ENCODE measurements at places on chromosomes 7 and 10.

GRCh38 chr7:47568547-47568946 lies 13.4 kb downstream of the TNS3 start:
- DNase-seq, result no peak

GRCh38 chr7:20796500-20796899 lies 9.8 kb upstream of the SP8 start:
- DNase-seq, result no peak

GRCh38 chr10:23359692-23360380 lies 15.2 kb upstream of the C10orf67 start:
- no peak for DNase-seq

DNA sequence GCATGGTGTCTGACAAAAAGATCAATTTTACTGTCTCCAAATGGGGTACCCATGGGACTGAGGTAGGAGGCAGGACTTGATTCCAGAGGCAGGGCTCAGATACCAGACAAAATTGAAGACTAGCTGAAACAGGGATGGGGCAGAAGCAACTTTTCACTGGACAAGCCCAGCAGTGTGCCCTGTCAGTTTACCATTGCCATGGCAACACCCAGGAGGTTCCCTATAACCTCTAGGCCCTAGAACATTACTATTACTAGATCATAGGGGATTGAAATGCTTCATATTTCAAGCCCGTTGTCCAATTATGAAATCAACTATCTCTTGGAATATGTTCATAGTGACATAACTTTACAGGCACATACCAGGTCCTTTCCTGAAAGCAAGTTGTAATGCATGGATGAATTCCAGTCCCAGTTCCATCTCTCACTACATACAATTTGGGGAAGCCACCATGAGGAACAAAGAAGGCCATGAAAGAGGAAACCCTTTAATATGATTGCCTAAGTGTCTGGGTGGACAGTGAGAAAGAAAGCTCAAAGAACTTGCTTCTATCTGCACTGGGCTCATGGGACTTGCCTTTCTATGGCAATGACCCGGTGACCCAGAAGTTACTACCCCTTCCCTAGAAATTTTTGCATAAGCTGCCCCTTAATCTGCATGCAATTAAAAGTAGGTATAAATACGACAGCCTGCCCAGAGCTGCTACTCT lies 557.9 kb downstream of the KCNMA1 start:
- DNase-seq, result no peak

GRCh38 chr10:118564652-118565051 lies 30.8 kb downstream of the PRLHR start:
- no peak for DNase-seq

- DNase-seq, result no peak
Observed at GRCh38 chr10:131872827-131873375, 27.9 kb upstream of the PPP2R2D start.

DNA sequence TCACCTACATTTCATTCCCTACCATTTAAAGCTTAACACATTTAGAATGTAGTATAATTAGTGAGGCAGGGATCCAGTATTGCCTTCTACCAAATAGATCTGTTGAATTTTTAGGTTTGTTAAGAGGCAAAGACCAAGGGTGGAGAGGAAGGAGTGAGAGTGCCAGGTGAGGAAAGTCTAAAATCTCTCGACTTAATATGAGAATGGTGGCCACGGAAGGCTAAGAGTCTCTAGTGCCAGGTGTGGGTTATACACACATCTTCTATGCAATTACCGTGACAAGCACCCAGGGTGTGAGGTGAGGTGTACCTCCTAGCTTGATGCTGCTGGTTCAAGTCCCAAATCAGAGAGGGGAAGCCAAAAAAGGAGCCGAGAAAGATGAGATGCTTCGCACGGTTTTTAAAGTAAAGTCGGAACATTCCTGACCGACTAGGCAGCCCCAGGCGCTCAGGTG lies 439 bp downstream of the IQUB start:
- DNase-seq, result no peak

DNA sequence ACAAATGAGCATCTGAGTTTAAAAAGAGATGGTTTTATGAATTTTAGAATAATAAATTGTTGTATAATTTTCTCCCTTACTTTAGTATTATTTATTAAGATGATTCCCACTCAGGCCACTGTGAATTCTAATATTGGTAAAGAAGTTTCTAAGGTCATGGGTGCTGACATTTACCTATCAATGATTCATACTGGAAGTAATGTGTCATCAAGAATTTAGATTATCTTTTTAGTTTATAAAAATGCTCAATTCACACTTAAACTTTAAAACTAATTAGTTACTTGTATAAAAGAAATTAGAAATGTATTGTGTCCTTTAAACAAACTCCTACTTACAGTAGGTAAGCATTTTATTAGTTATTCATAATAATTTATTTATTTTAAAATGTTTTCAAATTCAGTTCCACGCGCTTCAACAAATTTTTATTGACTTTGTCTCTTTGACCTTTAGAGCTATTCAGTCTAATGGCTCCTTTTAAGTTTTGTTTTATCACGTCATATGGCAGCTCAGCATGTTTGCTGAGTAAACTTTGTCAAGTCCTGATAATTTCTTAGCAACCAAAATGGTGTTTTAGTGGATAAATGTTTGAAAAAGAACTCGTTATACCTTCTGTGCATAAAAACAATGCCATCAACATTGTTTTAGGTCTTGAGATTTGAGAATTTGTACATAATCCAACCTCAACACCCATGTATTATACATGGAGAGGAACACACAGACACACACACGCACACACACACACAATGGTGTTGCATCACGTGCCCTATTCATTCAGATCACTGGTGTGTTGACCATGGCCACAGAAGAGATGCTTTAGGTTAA lies 15.1 kb upstream of the MRC1 start:
- DNase-seq, result no peak
